ENCODE measurements at places on chromosomes 2 and 18. TPM values are rescaled to one million over a fixed set of nuclear protein-coding genes. Genes with fewer than 3 reads are reported as not detected.
A peak's percentile ranks its signal among the peaks of the same experiment; 100 is the strongest.

DNA sequence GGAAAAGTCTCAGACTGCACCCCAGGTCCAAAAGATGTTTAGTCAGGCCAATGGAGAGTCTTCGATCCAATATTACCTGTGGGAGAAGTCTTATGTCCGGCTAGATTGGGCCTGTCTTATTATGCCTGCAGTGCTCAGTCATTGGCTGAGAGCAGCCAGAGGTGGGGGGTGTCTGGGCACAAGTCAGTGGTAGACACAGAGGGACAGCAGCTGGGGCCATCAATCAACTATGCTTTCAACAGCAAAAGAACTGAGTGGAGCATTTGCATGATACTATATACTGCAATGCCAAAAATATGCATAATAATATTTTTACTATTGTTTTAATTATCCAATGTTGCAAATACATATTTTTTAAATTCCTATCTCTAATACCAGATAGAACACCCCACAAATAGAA is 298.6 kb upstream of the CDH20 start:
- H3K27ac ChIP-seq, result no peak overlapping the region
- no peak for DNase-seq
- no peaks in the 10 kb centered on the region for H3K27me3 ChIP-seq

The CABYR gene
- not detected for total RNA-seq

- H3K4me1 ChIP-seq, result no peaks in the 10 kb centered on the region
- no peak overlapping the region for H3K4me3 ChIP-seq
- no peak overlapping the region for H3K27ac ChIP-seq
- no peaks in the 10 kb centered on the region for H3K27me3 ChIP-seq
- DNase-seq, result no peak
- H3K36me3 ChIP-seq, result no peaks in the 10 kb centered on the region
Measured at GRCh38 chr2:189679226-189679625, 4.8 kb downstream of the ANKAR start.

GRCh38 chr2:85259879-85260278 is 67.9 kb downstream of the TGOLN2 start:
- H3K27ac ChIP-seq, result peak overlapping the region; percentile 78
- peaks cover 26% of the 10 kb centered on the region for H3K4me1 ChIP-seq
- H3K27me3 ChIP-seq, result no peaks in the 10 kb centered on the region
- DNase-seq, result no peak
- no peak overlapping the region for H3K4me3 ChIP-seq

DNA sequence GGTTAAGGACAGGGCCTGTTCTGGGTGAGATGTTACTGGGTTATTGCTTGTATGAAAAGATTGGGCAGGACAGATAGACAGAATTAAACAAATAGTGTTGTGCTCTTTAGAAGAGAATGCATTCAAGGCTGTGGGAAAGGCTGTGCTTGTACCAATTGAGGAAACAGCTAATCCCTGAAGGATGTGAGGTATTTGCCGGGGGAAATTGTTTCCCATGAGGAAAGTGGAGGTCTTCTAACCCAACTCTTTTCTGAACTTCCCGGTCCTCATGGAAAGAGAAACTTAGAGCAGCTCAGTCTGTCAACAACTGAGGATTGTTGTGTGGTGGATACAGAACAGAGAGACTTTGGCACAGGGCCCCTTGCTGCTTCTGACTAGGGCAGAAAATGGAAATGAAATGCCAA is 9.5 kb downstream of the SLC1A4 start:
- DNase-seq, result no peak
- H3K4me3 ChIP-seq, result no peak overlapping the region
- no peaks in the 10 kb centered on the region for H3K27me3 ChIP-seq
- no peaks in the 10 kb centered on the region for H3K4me1 ChIP-seq
- no peaks in the 10 kb centered on the region for H3K36me3 ChIP-seq

The TUBA3E gene
- not detected for total RNA-seq

The SLC11A1 gene
- 7.4 TPM for total RNA-seq

- no peaks in the 10 kb centered on the region for H3K27me3 ChIP-seq
- H3K27ac ChIP-seq, result no peak overlapping the region
- no peak for DNase-seq
- H3K36me3 ChIP-seq, result no peaks in the 10 kb centered on the region
Measured at GRCh38 chr2:99597616-99598015, 107.8 kb upstream of the REV1 start.

DNA sequence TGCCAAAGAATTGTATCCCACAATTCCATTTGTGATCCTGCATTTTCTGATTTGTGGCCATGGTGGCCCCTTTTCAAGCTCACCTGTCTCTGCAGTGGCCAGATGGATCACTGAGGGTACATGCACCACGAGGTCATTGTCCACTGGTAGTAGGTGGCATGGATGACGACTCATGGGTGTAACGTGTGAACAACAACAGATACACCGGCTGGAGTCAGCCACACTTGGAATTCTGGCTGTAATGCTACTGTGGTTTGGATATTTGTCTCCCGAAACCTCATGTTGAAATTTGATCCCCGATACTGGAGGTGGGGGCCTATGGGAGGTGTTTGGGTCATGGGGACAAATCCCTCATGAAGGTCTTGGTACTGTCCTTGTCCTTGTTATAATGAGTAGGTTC is 102.2 kb upstream of the TAF1B start:
- H3K4me3 ChIP-seq, result no peak overlapping the region
- H3K4me1 ChIP-seq, result peaks cover 5% of the 10 kb centered on the region
- no peak for DNase-seq
- H3K27me3 ChIP-seq, result no peaks in the 10 kb centered on the region

GRCh38 chr2:240306185-240306584 is 129.3 kb upstream of the GPC1 start:
- no peaks in the 10 kb centered on the region for H3K4me1 ChIP-seq
- H3K36me3 ChIP-seq, result no peaks in the 10 kb centered on the region
- H3K4me3 ChIP-seq, result no peak overlapping the region
- H3K27me3 ChIP-seq, result no peaks in the 10 kb centered on the region

The SERPINB12 gene
- not detected for total RNA-seq

- H3K4me1 ChIP-seq, result no peaks in the 10 kb centered on the region
- H3K4me3 ChIP-seq, result peak overlapping the region; percentile 10
- no peak overlapping the region for H3K27ac ChIP-seq
- H3K27me3 ChIP-seq, result no peaks in the 10 kb centered on the region
- no peaks in the 10 kb centered on the region for H3K36me3 ChIP-seq
Measured at GRCh38 chr18:39841482-39842365, 2113.3 kb upstream of the PIK3C3 start.

DNA sequence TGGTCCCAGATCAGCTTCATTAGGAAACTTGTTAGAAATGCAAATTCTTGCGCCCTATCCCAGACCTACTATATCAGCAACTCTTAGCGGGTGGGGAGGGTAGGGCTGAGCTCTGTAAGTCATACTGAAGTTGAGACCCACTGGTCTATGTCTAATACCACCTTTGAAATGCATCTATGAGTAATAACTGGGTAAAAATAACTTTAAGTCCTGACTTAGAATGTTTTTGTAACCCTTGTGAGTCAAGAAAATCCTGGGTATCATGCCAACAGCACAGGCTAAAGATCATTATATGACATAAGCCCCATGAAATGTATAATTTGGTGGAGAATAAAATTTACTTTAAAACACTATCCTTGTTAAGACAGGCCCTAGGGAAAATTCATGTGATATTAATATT is 41.4 kb downstream of the PRKD3 start:
- no peaks in the 10 kb centered on the region for H3K27me3 ChIP-seq
- no peaks in the 10 kb centered on the region for H3K36me3 ChIP-seq
- H3K4me1 ChIP-seq, result no peaks in the 10 kb centered on the region
